Stimulated activated CD4-positive, alpha-beta T cell treated with anti-CD3 and anti-CD28 coated beads, Interleukin-15, amount 100 ng/mL, for 1 hour (primary cell): ENCODE measurements at places on chromosomes 2 and 18.

- DNase-seq: no peak
Observed at GRCh38 chr2:24228470-24228869, 53.6 kb downstream of the FAM228A start.

DNA sequence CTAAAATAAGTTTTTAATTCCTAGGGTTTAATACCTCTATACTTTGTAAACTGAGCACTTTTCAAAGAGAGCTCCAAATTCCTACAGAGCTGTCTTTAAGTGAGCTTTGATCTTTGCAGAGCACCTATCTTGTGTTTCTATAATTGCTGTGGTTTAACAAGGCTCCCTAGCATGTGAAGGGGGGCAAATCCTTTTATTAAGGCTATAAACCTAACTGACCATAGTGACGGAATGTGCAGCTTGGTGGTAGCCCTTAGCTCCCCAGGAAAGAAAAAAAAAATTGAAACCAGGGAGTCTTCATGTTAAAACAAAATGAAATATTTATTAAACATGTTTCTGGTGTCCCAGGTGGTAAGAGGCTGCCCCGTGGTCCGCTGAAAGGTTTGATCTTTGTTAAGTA lies 78.6 kb upstream of the ETAA1 start:
- DNase-seq: no peak

GRCh38 chr2:70921839-70922234 lies 13.9 kb upstream of the ATP6V1B1 start:
- no peak for DNase-seq

DNA sequence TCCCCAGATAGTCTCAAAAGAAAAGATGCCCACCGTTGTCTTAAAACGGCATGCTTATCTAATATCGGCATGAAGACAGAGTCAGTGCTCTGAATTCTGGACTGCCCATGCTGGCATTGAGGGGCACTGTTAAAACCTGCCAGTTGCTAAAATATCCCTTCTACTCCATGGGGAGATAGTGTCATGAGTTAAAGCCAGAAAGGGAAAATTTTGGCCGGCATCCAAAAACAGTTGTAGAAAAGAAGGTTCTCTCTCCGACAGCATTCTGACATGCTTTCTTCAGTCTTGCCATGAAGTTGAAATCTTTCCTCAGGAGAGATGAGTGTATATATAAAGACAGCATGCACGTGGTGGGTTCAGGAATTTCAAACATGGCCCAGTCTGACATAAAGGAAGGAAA lies 401.3 kb upstream of the PIK3C3 start:
- DNase-seq: no peak

DNA sequence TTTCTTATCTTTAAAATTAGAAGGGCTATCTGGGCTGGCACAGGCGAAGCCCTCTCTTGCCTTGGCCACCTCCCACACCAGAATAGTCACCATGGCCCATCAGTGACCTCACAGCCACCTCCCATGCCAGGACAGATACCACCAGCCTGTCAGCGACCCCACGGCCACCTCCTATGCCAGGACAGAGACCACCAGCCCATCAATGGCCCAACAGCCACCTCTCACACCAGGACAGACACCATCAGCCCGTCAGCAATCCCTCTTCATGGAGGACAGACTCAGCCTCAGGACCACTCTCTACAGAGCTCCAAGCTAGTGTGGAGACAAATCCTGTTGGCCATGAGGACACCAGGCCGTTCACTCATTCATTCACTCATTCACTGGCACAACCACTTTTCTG lies 74.6 kb downstream of the ASB1 start:
- DNase-seq: no peak

DNA sequence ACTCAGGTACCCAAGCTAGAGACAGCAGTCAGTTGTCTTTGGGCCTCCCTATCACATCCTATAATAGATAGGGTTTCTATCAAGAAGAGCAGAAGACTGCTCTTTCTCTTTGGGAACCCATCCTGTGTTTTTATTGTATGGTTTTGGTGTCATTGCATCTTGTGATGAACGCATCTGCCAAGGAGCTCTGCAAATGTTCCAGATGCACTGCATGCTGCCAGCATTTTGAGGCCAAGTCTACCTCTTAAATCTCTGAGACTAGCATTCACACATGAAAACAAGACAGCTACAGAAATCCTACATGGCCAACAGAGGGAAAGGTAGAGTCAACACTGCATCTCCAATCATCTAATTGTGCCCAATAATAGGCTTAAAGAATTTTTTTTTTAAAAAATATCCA lies 14.0 kb downstream of the SEMA4F start:
- DNase-seq: no peak

DNA sequence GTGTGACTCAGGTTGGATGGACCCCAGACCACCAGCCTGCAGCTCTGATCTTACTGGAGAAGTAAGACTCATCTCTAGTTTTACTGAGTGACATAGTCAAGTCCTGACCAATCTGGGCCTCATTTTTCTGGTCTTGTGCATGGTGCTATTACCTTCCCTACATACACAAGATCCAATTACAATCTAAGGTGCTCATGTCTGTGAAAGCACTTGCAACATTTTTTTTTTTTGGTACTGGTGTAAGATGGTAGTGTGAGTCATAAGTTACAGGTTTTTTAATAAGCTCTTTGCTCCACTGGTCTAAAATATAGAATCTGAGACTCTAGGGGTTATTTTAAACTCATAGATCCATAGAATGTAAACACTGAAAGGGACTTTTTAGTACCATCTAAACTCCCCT lies 117.3 kb upstream of the EFEMP1 start:
- DNase-seq: no peak

GRCh38 chr2:3839476-3839875 lies 136.1 kb downstream of the DCDC2C start:
- DNase-seq: no peak

DNA sequence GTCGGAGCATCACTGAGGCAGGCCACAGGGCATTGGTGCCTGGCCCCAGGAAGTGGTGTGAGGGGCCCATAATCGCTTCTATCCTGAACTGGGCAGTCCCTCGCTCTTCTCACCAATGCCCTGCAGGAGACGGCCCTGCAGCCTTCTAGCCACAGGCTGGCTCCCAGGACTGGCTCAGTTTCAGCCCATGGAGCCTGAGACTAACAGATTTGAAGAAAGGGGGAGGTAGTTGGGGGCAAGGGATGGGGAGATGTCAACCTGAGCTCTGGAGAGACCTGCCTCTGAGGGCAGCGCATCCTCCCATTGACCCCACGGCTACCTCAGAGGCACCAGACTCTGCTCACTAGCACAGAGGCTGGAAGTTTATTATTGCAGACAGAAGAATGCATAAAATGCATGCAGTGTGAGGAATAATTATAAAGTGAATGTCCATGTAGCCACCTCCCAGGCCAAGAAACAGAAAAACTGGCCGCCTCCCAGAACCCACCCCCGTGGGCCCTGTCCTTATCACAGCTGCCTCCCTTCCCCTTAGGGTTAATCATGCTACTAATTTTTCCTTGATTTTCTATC lies 1.4 kb downstream of the TOGARAM2 start:
- no peak for DNase-seq

DNA sequence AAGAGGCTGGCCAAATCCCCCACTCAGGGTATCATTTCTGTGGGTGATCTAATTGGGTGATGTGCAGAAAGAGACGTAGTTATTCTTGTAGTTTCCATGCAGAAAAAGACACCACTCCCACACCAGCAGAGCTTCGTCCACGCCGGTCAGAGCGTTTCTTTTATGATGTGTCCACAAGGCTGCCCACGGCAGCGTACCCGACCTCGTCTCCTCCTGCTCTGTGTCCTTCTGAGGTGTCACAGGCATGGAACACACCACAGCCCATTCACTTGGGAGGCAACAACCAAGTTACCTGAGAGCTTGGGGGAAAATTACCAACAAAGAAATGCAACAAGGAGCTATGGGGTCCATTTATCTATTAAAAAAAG lies 131.3 kb downstream of the PXDN start:
- no peak for DNase-seq
